ENCODE measurements at places on chromosomes 13 and 19.

GRCh38 chr13:98563071-98563470 is 13.8 kb downstream of the STK24 start:
- no peak for DNase-seq

- DNase-seq = no peak
Observed at GRCh38 chr19:50191216-50191615, 12.2 kb upstream of the MYH14 start.

DNA sequence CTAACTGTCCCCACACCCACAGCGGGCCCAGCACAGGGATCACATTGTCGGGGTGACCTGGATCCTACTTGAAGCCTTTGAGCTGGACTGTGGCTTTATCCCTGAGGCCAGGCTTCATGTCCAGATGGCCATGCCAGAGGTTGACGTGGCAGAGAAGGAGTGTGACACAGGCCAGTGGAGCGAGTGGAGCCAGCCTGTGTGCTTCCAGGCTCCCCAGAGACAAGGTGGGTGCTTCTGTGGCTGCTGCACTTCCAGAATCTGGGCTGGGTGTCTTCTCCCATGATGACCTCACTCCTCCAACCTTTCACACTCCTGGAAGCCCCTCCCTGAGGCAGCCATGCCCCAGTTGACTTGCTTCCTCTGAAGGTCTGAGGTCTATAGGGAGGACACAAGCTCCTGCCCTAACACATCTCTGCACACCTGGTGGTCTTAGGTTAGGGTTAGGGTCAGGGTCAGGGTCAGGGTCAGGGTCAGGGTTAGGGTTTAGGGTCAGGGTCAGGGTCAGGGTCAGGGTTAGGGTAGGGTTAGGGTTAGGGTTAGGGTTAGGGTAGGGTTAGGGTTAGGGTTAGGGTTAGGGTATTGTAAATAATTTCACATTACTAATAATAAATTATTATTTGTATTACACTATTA is 13.1 kb upstream of the MZF1 start:
- no peak for DNase-seq

DNA sequence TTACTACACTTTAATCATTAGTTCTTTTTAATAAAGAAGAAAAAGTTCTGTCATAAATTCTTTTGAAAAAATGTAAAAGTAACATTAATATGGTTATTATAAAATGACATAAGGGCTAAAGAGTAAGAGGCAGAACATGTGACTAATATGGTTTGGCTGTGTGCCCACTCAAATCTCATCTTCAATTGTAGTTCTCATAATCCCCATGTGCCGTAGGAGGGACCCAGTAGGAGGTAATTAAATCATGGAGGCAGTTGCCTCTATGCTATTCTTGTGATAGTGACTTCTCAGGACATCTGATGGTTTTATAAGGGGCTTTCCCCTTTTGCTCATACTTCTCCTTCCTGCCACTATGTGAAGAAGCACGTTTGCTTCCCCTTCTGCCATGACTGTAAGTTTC is 104.5 kb downstream of the UGGT2 start:
- DNase-seq = no peak

DNA sequence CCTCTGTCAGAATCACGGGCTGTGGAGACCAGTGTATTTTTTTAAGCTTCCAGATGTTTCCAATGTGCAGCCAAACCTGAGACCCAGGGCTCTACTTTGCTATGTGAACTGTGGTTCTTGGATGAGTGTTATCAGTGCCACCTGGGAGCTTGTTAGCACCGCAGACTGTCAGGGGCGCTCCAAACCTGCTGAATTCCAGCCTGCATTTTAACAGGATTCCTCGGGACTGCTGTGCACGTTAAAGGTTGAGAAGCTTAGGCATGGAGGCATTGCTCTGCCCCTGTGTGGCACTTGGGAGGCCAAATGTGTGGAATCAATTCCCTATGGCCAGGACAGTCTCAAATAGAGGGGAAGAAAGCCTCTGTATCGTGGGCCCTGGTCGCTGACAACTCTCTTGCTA is 80.3 kb downstream of the ANKRD10 start:
- no peak for DNase-seq

DNA sequence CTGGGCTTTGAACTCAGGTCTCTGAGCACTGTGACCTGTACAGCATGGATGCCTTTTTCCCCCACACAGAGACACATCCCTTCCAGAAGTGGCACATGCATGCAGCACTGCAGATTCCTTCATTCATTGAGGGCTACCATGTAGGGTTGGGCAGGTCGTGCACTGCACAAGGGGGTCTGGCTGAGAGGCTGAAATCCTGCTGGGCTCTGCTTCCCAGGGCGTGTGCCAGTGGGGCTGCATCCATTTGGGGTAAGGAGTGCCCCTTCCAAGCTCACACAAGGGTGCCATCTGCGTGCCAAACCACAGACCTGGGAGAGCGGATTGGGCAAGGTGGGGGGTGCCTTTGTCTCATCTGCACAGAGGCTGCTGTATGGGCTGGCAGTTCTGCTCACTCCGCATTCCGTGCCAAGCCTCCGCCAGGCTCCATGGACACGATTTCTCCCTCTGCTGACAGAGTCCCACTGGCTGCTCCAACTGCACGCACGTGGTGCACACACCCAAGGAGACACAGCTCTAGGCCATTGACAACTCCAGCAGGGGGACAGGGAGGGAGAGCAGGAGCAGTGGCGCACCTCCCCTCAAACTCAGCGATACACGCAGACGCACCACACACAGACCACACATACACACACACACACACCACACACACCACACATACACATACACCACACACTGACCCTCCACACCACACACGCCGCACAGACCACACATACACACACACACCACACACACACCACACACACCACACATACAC is 4.5 kb upstream of the SHISA7 start:
- peak; percentile 81 for DNase-seq

DNA sequence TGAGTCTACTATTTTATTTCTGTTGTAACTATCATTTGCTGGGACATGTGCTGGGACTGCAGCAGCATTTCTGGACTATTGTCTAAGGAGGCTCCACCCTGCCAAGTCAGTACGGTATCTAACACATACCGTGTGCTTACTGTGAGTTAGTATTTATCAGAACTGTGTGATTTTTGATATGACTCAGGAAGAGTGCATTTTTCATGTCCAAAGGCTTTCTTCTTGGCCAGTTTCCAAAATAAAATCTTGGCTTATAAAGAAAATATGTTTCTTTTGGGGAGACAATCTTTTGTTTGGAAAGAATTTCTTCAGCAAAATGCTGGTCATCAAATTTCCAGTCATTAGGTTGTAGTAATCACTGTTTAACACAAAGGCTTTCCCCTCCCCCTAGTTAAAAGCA is 11.6 kb downstream of the PARP4 start:
- DNase-seq = no peak

DNA sequence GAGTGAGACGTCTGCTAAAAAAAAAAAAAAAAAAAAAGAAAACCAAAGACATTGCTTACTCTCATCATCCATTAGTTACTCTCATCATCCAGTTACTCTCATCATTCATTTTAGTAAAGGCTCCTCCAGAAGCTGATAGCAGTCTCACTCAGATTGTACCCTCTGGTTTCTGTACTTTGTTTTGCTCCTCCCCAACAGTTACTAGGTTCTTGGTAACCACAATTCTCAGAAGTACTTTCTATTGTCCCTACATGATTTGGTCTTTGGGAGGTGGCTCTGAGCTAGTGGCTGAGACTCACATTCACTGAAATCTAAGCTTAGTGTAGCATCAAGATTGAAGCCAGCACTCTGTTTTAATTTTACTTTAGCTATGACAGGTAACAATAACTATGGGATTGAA is 14.3 kb downstream of the ERICH4 start:
- DNase-seq = no peak

DNA sequence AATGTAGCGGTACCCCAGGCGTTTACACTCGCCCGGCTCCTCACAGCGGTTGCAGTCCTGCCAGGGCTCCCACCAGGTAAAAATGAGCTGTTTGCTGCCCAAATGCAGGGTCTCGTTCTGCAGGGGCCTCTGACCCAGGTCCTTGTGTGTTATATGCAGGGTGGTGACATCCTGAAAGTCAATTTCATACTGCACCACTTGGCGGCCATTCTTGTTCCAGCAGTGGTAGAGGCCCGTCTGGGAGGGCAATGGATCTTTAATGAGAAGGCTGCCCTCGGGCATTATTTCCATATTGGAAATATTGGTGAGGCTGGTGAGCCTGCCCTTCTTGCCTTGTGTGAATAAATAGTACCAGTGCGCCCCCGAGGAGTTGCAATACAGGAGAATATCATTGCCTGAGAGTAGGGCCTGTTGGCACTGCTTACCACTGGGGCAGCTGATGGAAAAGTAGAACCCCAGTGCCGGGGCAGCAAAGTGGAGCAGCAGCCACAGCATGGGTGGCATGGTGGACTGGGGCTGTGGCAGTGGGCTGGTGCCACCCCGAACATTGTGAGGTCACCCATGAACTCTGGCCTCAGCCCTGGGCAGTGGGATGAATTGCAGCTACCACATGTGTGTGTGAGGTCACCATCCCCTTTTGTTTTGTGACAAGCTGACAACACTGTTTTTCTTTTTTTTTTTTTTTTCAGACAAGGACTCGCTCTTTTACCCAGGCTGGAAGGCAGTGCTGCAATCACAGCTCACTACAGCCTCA is at the start of gene FAM187B:
FAM187B (minus strand) TSS at position 563 of the 754 bp plus-strand sequence; CDS start at position 504, 59 bp downstream.
- DNase-seq = no peak

DNA sequence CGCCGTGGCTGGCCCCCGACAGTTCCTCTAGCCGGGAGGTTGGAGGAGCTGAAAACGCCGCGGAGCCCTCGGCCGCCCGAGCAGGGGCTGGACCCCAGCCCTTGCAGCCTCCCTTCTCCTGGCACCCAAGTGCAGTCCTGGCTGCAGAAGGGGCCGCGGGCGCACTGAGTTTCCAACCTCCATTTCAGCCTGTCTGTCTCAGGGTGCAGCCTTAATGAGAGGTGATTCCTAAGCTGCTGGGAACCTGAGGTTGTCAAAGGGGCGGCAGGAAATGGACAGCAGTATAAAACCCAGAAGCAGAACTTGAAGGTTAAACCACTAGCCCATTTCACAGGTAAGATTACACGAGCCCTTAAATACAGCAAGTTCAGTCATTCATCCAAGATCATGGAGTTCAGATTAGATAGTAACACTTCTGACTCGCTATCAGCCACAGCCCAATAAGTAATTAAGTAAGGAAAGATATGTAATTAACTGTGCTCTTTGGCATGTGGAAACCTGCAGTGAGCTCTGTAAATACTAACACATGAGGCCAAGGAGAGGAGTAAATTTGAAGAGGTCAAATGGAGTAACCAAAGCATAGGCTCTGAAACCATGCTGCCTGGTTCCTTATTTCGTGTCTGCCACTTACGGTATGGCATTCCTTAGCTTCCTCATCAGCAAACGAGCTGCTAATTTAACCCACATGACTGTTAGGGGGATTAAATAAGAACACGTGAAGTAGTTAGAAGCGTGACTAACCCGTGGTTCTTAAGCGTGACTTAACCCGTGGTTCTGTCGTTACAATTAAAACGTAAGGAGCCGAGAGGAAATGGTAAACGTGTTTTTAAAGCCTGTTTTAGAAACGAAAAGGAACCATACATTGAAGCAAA is 686 bp downstream of the SETDB2 start:
- no peak for DNase-seq

GRCh38 chr19:4059891-4060620 is 6.6 kb downstream of the ZBTB7A start:
- peak; percentile 83 for DNase-seq

- DNase-seq = no peak
Observed at GRCh38 chr19:31952693-31953092, 392.7 kb upstream of the ZNF507 start.

DNA sequence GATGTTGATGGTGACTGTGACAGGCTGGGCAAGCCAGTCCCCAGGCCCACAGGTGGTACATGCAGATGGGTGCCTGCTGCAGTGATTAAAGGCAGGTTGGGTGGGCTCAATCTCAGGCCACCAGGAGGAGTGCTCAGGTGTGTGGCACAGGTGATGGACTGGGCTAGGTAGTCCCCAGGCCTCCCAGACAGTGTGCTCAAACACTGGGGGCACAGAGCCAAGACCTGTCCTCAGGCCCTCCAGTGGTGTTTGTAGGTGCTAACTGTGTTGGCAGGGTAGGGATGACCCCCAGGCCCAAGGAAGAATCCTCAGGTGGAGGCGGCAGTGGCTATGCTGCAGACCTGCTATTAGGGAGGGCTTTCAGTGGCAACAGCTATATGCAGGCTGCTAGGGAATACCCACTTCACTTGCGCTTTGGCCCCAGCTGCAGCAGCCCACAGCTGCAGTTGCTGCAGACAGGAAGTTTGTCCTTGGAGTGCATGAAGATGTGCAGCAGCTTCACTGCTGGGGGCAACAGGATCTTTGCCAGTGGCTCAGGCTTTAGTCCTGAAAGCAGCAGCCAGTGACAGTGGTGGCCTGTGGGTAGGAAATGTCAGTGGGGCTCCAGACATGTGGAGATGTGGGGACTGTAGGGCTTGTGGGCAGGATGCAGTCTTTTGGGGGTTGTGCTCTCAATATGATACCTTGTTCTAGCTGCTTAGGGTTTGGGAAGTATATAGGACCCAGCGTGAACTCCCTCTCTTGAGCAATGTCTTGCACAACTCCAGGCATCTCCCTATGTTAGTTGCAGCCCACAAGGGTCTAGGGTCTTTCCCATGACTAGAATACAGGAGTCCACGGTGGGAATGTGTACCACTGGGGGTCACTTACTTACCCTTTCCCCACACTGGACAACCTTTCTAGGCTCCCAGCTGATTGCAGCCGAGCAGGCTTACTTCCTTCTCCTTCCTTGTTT is 54.1 kb upstream of the MLNR start:
- DNase-seq = no peak

- DNase-seq = no peak
Observed at GRCh38 chr13:40205771-40206240, 460.6 kb downstream of the FOXO1 start.

DNA sequence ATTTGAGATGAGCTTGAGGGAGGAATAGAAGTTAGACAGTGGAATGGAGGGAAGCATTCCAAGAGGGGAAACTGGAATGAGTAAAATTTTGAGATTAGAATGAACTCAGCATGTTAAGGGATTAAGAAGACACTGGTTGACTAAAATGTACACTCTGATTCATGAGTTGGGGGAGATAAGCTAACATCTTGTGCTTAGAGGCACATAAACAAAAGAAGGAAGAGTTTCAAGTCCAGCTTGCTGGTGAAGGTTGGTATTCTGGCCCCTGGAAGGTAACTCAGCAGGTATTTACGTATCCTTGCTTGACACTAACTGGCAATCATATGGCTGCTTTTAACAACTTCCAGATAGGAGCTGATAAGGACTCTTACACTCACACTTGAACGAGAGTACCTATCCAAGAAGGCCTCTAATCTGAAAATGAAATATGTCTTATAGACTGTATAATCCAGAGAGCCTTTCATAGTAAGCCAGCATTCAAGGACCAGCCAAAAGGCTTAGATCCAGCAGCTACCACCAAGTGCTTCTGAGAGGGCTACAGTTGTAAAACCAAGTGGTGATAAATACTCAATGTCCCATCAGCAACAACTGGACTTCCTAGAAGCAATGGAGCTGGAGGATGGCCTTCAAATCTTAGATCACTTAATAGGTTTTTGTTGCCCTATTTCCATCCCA is 149.7 kb upstream of the SERP2 start:
- no peak for DNase-seq

DNA sequence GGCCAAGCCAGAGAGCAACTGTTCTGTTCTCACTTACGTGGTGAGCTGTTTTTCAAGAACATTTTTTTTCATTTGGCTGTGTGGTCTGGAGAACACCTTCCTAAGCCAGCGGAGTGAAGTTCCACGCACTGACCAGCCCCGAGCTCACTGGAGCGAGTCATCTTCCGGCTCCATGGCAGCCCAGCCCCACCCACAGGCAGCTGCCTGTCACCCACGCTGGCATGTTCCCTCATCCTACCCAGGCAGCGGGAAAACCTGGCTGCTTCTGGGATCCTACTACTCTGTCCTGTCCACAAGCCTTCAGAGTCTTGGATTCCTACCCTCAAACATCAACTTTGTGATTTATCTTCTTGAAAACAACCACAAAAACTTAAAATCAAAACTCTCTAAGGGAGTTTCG is 76.2 kb downstream of the GGACT start:
- no peak for DNase-seq

GRCh38 chr13:26202365-26202972 is 19.6 kb downstream of the RNF6 start:
- DNase-seq = no peak
